Breast epithelium (tissue), 4 donors: ENCODE measurements at places on chromosomes 1 and 21. TPM values are rescaled to one million over a fixed set of nuclear protein-coding genes. Genes with fewer than 3 reads are reported as not detected.

CD5L gene
- not detected for total RNA-seq

DNA sequence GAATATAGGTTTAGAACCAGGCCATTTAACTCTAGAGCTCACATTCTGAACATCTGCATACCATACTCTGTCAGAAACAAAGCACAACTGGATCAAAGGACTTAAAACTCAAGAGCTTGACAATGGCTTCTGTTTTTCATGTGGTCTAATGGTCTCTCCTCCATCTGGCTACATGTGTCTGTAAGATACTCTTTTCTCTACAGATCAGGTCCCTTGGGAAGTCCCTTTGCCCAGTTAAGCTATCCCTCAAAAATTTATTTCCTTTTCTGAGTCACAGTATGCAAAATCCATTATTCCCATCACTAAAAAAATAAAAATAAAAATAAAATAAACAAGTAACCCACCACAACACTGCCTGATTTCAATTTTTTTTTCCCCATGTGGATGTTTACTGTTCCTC, 357.0 kb upstream of the PRMT6 start:
- H3K27me3 ChIP-seq, result no peaks in the 10 kb centered on the region
- no peak for DNase-seq
- no peak overlapping the region for H3K27ac ChIP-seq
- H3K36me3 ChIP-seq, result no peaks in the 10 kb centered on the region
- H3K4me1 ChIP-seq, result no peaks in the 10 kb centered on the region

DNA sequence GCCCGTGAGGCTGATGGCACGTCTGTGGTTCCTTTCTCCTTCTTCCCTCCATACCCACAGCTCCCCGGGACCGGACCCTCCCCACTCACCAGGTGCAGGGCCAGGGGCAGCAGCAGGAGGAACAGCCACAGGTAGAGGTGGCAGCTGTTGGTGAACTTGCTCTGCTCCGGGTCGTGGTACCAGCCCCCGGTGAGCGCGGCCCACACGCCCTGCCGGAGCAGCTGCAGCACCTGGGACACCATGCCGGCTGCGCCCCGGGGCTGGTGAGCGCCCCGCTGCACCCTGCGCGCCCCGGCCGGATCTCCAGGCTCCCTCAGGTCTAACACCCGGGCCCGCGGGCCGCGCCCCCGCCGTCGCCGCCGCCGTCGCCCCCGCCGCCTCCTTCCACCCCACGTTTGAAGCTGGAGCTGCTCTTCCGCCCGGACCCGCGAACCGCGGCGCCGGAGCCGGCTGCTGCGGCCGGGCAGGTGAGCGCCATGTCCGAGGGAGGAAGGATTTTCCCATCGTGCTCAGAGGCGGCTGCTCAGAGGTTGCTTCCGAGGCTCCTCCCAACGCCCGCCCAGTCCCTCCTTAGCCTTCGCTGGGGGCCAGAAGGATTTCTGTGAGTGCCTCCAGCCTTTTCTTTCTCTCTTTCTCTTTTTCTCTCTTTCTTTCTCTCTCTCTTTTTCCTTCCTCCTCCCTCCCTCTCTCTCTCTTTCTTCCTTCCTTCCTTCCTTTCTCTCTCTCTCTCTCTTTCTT, at the start of gene PCNX2:
Gene PCNX2 (minus strand): TSS at position 489 of the 738 bp plus-strand sequence. CDS start 247 bp downstream, at position 242.
- no peaks in the 10 kb centered on the region for H3K36me3 ChIP-seq
- no peaks in the 10 kb centered on the region for H3K27me3 ChIP-seq
- no peak for DNase-seq
- H3K4me1 ChIP-seq, result no peaks in the 10 kb centered on the region
- peak within 1 kb of the TSS; percentile 63 for H3K4me3 ChIP-seq
- peak within 1 kb of the TSS; percentile 67 for H3K27ac ChIP-seq

DNA sequence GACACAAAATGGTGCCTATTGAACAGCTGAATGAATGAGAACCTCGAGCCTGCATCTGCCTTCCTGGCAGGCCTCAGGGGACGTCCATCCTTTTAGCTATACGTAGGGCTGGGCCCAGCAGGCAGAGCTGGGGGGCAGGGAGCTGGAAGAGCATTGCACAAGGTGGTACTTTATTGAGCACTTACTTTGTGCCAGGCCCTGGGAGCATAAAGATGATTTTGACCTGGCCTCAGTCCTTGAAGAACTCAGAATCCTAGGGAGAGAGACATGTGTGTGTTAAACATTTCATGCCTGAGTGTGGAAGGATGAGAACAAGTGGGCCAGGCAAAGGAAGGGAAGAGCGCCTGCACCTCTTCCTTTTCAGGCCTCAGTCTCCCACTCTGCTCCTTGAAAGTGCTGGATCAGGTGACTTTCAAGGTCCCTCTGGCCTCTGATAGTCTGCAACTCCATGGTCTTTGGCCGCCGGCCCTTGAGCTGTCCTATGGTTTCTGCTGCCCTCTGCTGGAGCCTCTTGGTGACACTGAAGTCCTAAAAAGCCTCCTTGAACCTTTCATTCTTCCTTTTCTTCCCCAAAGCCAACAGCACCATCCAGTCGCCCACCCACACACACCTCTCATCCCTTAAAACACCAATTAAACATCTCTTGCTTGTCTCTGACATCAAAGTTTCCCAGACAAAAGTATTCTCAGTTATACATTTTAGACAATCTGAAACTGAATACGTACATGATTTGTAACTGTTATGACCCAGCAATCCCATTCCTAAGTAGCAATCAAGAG, 3.5 kb upstream of the PEAR1 start:
- no peaks in the 10 kb centered on the region for H3K36me3 ChIP-seq
- no peaks in the 10 kb centered on the region for H3K4me1 ChIP-seq
- H3K4me3 ChIP-seq, result no peak overlapping the region
- peak; percentile 76 for DNase-seq
- no peaks in the 10 kb centered on the region for H3K27me3 ChIP-seq

GRCh38 chr21:37074197-37074510, 1.1 kb downstream of the TTC3 start:
- no peaks in the 10 kb centered on the region for H3K36me3 ChIP-seq
- peak overlapping the region; percentile 73 for H3K4me3 ChIP-seq
- H3K27ac ChIP-seq, result peak overlapping the region; percentile 100

GRCh38 chr1:109908836-109909235, 1.8 kb upstream of the CSF1 start:
- H3K27me3 ChIP-seq, result no peaks in the 10 kb centered on the region
- no peaks in the 10 kb centered on the region for H3K36me3 ChIP-seq
- H3K4me1 ChIP-seq, result peaks cover 14% of the 10 kb centered on the region
- H3K4me3 ChIP-seq, result no peak overlapping the region
- H3K27ac ChIP-seq, result no peak overlapping the region
- DNase-seq, result no peak

VANGL1 gene
- total RNA-seq, result 7.5 TPM

DNA sequence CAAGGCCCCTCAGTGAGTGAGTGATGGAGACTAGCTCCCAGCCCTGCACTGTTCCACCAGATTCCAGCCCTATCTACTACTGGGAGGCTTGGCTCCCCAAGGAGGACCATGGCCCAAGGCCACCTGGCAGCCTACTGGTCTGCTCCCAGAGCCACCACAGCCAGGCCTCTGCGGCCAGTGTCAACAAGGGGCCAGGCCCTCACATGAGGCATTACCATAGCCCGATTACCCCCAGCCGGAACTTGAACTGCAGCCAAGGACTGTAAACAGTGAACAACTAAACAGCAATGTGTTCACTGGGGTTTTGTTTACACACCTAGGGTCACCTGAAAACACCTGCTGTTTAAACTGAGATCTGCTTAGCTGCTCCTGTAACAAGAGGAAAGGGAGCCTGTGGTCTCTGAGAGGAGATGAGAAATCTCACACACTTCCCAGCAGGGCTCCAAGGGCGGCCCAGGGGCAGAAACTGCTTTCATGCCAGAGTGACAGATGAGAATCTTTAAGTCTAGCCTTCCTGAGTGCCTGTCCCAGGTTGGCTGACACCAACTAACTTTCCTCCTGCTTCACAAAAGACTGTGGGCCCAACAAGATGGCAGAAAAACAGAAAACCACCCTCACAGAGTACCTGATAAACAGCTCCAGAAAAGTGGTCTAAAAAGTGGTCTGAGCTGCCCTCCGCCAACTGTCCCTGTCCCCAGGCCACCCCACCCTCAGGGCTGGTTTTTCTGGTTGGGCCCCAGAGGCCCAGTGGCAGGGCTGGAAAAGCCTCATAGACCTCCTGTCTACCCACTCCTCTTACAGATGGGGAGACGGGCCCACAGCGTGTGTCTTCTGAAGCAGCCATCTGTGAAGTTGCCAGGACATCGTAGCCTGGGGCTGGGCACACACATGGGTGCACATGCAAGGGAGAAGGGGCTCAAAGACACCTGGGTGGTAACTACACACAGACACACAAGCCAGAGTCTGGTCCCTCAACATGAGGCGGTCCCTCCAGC, 28.8 kb downstream of the MEF2D start:
- H3K27ac ChIP-seq, result peak overlapping the region; percentile 83
- peak; percentile 76 for DNase-seq
- H3K36me3 ChIP-seq, result peaks cover 13% of the 10 kb centered on the region
- H3K27me3 ChIP-seq, result no peaks in the 10 kb centered on the region

GBP7 gene
- total RNA-seq, result not detected

DNA sequence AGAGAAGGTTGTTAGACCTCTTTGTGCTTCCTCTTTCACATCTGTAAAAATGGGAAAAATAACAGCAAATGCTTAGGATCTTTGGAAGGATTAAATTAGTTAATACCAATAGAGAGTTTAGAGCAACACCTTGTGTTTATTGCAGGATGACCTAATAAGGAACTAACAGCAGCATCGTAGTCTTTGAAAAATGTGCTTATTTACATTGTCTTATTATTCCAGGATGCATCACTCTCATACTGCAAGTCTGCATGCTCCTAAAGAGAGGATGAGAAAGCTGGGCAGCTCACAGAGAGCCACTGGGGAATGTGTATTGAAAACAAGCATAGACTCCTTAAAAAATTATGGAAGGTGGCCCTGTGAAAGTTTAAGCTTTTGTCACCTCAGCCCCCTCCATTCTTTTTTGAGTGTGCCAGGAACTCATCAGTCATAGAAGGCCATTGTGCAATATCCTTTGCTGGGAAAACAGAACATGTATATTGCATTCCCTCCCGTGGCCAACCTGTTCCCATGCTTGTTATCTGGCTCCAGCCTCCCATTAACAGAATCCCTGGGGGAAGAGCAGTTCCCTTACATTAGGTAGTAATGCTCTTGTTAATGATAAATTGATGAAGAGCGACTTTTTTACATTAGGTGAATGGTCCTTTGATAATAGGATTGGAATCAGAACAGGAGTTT, 180.7 kb downstream of the ZNF326 start:
- no peaks in the 10 kb centered on the region for H3K36me3 ChIP-seq
- peak overlapping the region; percentile 12 for H3K27ac ChIP-seq
- H3K4me3 ChIP-seq, result no peak overlapping the region
- no peak for DNase-seq
- H3K4me1 ChIP-seq, result no peaks in the 10 kb centered on the region

OR6K3 gene
- not detected for total RNA-seq

DNA sequence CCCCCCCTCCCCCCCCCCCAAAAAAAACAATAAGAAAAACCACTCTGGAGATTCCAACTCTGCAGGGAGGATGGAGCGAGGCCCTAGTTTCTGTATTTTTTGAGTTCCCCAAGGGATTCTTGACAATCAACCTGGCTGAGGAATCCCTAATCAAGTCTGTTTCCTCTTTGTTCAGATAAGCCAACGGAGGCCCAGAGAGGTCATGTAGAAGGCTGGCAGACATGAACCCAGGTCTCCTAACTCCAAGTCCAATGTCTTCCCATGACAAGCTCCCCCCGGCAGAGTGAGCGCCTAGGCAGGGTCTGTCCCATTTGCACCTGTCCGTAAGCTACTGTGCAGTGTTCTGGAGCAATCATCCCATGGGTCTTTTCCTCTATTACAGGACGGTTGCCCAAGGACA, 39.5 kb downstream of the LRRC71 start:
- H3K36me3 ChIP-seq, result peaks cover 21% of the 10 kb centered on the region
- H3K4me3 ChIP-seq, result no peak overlapping the region
- no peaks in the 10 kb centered on the region for H3K4me1 ChIP-seq
- no peak overlapping the region for H3K27ac ChIP-seq
- no peaks in the 10 kb centered on the region for H3K27me3 ChIP-seq
- no peak for DNase-seq

DNA sequence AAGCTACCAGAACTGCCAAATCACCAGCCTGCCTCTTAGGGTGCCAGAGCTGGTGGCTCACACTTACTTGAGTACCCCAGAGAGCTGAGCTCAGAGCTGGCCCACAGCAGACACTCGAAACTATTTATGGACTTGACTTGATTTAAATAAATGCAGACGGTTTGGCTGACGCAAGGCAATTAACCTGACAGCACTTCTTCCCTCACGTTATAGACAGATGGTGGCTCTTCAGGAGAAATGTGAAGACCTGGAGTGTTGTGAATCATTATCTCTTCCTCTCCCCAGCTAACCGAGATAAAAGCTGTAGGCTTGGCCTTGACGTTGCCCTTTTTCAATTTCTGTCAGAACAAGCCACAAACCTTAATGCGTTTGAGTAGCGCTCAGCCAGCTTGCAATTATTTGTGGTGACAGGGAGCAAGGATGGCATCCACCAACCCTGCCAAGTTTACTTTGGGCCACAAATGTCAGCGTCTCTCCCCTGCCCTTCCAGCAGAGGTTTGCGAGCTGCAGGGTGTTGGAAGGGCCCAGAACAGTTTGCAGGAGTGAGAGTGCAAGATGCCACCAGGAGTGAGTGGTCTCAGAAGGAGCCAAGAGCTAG, 34.0 kb upstream of the BCAR3 start:
- H3K27ac ChIP-seq, result no peak overlapping the region
- H3K4me1 ChIP-seq, result no peaks in the 10 kb centered on the region
- H3K27me3 ChIP-seq, result no peaks in the 10 kb centered on the region
- H3K36me3 ChIP-seq, result no peaks in the 10 kb centered on the region
- DNase-seq, result no peak

- no peaks in the 10 kb centered on the region for H3K36me3 ChIP-seq
- H3K27me3 ChIP-seq, result no peaks in the 10 kb centered on the region
- H3K4me1 ChIP-seq, result no peaks in the 10 kb centered on the region
- no peak overlapping the region for H3K27ac ChIP-seq
- DNase-seq, result no peak
These were observed 33.3 kb upstream of the DIRAS3 start for GRCh38 chr1:68083686-68084085.

NES gene
- total RNA-seq, result 14.9 TPM

- H3K36me3 ChIP-seq, result no peaks in the 10 kb centered on the region
- H3K4me1 ChIP-seq, result no peaks in the 10 kb centered on the region
- no peak overlapping the region for H3K4me3 ChIP-seq
- H3K27ac ChIP-seq, result no peak overlapping the region
These were observed 77.7 kb downstream of the ODF2L start for GRCh38 chr1:86318436-86318835.
